Activated CD4-positive, CD25-positive, alpha-beta regulatory T cell treated with anti-CD3 and anti-CD28 coated beads, Interleukin-2, amount 50 U/mL, for 24 hours (primary cell): ENCODE measurements at places on chromosomes 5 and 9.

- ATAC-seq, result no peak
Measured at GRCh38 chr9:34675869-34676268, 13.4 kb upstream of the CCL27 start.

DNA sequence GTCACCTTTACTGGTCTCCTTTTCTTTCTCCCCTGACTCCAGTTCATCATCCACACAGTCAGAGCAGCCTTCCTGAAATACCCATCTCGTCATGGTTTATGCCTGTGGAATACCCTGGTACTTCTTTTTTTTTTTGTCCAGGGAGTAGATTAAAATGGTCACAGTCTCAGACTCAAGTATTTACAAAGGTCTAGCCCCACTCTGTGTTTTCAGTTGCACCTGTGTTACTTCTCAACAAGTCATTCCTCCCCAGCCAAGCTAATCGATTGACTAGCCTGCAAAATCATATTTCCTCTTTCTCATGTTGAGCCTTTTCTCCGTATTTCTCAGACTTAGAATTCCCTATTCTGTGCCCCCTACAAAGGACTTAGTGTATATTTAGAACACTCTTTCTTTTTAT, 155.2 kb upstream of the KCNN2 start:
- no peak for ATAC-seq

GRCh38 chr5:137705106-137705505, 30.8 kb downstream of the KLHL3 start:
- no peak for ATAC-seq

GRCh38 chr9:127555840-127556820, 55.9 kb upstream of the STXBP1 start:
- ATAC-seq, result peak; percentile 88

GRCh38 chr9:104682642-104683041, 11.7 kb upstream of the OR13D1 start:
- ATAC-seq, result no peak

DNA sequence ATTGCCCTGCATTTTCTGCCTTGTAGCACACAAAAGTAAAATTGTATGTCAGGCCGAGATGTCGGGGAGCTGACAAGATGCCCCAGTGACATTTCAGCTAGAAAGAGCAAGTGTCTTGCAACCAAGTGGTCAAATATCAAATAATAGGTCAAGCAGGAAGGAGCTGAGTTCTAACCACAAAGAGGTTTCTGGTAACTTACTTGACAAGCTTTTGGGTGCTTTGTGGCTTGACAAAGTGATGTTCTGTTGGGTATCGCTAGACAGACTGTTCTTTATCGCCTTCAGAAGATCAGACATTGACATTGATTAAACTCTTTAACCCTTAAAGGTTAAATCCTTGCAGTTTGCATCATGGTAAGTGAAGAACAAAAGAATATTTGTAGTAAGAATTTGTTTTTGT, 419.9 kb downstream of the CCDC171 start:
- ATAC-seq, result no peak

GRCh38 chr5:98103807-98104206, 669.7 kb upstream of the RGMB start:
- no peak for ATAC-seq

GRCh38 chr5:69167929-69168328, 979 bp downstream of the CCNB1 start:
- ATAC-seq, result no peak

- ATAC-seq, result no peak
Measured at GRCh38 chr5:110903966-110904365, 165.2 kb downstream of the SLC25A46 start.

GRCh38 chr5:4082966-4083564, 487.4 kb downstream of the IRX1 start:
- no peak for ATAC-seq

DNA sequence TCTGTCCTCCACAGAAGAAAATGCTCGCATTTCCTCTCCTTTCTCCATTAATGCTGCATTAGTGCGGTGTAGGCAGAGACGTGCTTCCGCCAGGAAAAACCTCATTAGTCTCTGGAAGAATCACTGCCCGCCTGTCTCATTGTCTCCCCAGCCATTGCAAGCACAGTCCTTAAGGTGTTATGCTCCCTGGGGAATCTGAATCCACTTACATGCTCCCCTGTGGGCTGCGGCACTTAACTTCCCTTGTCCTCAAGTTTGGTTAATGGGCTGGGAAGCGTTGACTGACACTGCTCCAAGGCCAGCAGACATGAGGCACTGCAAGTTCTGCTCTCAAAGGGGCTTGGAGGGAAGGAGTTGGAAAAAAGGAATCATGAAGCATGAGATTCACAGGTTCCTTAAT, 41.6 kb downstream of the TARS1 start:
- ATAC-seq, result no peak

DNA sequence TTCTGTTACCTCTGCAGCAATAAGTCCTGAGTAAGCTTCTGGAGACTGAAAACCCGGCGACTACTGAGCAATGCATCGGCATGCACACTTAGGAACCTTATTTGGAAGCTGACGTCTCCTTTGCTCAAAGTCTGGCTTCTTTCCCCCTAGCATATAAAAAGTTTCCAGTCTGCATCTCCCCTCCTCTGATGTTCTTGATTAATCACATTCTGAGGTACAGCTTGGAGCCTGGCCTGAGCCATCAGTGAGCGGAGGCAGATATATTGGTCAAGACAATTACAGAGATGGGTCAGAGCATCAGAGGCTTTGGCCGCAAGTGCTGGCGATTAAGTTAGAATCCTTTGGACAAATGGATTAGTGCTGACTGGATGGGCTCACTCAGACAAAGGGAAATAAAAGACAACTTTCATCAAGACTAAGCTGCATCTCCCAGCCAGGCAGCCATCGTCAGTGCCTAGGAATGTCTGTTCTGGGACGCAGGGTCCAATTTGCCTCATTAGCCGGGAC, 140.7 kb downstream of the MTX3 start:
- ATAC-seq, result no peak

GRCh38 chr5:97192580-97193354, 9.7 kb upstream of the RIOK2 start:
- peak; percentile 43 for ATAC-seq

GRCh38 chr5:142813220-142813619, 43.0 kb downstream of the ARHGAP26 start:
- ATAC-seq, result no peak

- no peak for ATAC-seq
Measured at GRCh38 chr9:36031774-36032555, 4.7 kb upstream of the RECK start.

- no peak for ATAC-seq
Measured at GRCh38 chr9:77673941-77674791, 26.0 kb upstream of the GNA14 start.
